ENCODE measurements at places on chromosomes 5 and 9.
A peak's percentile ranks its signal among the peaks of the same experiment; 100 is the strongest.

GRCh38 chr9:101594796-101595195 lies at the start of gene PPP3R2:
Gene PPP3R2, minus strand, starts transcription at chr9:101594969. Its CDS starts 48 bp downstream, at chr9:101594921.
- DNase-seq = no peak

DNA sequence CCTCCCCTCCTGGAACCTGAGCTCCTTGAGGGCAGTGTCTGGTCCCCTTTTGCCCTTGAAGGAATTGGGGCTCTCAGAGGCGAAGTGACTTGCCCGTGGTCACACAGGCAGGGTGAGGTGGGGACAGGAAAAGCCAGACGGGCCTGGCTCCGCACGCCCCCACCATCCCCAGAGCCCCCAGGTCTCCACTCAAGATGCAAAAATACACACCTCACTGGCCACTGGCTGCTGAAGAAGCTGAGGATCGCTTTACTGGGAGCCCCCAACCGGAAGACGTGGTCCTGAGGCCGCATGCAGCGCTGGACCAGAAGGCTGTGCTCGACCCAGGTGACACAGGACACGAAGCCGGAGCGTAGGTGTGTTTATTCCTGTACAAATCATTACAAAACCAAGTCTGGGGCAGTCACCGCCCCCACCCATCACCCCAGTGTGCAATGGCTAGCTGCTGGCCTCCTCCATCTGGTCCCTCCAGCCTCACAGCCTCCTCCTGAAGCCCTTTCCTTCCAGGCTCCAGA lies 7.6 kb upstream of the AK1 start:
- DNase-seq = no peak

DNA sequence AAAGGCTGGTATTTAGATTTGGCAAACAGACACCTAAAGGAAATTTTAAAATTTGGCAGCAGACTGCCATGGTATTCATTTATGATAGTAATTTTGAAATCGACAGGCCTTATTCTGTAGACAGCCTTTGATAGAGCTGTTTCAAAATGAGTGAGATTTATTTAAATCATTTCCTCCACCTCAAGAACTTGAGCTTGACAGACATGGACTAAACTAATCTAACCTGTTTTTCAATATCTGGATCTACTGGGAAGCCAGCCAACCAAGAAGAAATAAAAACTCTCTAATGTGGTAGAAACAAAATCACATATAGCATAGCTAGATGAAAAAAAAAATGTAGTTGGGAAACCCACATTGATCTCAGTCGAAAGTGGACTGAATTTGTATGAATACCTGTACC lies 56.9 kb upstream of the RASA1 start:
- no peak for DNase-seq

- no peak for DNase-seq
Measured at GRCh38 chr5:59637884-59638580, 255.5 kb downstream of the PDE4D start.

DNA sequence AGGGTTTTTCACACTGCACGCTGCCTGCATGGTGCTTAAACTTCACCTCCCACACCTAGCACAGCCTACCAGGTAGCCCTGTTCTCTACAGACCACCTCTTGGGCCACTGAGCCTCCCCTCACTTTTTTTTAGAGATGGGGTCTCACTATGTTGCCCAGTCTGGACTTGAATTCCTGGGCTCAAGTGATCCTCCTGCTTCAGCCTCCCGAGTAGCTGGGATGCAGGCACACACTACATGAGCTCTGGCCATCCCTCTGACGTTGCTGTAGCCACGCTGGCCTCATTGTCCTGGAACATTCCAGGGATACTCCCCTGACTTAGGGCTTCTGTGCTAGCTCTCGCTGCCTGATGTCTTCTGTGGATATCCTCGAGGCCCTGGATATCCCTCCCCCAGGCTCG lies 7.2 kb upstream of the CACFD1 start:
- DNase-seq = no peak

GRCh38 chr5:42894057-42894456 lies 82.4 kb upstream of the SELENOP start:
- DNase-seq = no peak

- DNase-seq = no peak
Measured at GRCh38 chr5:5040712-5041111, 99.4 kb upstream of the ADAMTS16 start.

DNA sequence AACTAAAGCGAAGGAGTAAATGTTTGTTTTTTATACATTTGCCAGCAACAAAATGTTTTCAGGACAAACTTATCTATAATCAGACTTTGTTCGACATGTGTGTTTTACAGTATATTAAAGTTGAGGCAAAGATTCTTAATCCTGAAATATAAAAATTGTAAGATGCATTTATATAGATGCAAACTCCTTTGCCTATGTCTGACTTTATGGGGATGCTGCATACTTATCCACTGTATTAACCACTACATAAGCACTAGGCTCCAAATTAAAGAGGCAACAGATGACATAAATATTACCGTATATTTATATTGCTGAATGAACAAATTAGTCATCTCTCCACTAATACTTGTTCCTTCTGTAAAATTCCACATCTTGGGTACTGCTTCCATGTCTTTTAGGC lies 882.7 kb upstream of the ARRDC3 start:
- DNase-seq = no peak

- no peak for DNase-seq
Measured at GRCh38 chr9:33165263-33166151, 1.6 kb downstream of the B4GALT1 start.

DNA sequence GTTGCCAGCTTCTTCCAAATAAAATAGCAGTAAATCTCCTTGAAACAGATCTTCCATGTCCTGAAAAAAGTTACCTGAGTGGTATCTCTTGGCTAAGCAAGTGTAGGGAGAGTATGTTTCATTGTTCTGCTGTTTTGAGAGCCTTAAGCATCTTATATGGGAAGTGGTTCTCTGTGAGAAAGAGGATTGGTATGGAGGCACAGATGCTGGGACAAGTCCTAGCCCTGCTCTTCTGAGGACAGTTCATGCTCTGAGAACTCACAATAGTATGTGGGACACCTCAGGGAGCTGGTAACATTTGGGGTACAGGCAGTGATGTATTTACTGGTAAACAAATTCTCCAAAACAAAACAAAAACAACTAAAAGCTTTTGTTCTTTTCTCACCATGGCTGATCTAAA lies 2.0 kb downstream of the PPP3R2 start:
- no peak for DNase-seq

DNA sequence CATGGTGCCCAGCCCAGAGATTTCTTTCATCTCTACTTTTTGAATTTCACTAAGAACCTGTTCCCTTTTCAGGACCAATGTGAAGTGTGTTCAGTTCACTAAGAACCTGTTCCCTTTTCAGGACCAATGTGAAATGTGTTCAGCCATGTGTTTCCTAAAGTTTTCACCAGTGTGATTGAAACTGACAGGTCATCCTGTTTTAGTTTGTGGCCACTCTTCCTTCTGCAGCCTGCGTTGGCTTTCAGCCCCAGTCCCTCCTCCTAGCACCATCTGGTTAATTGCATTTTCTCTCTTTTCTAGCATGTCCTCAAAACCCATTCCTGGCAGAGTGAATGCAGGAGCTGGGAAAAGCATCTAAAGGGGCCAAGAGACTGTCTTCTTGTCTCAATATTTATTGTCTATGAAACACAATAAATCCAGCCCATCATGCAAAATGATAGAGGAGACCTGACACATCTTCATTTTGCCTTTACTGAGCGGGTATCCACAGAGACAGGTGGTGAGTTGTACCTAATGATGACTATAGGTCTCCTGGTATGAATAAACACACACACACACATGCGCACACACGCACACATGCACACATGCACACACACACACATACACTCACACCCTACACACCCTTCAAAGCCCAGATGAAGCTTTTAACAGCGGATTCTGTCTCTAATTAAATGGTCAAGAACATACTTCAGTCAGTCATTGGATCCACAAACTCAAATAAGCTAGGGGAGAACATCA lies 6.1 kb upstream of the PANK3 start:
- no peak for DNase-seq

GRCh38 chr5:87099291-87099839 lies 168.3 kb upstream of the RASA1 start:
- DNase-seq = no peak

- DNase-seq = no peak
Measured at GRCh38 chr9:128161215-128161902, 1.3 kb downstream of the BBLN start.

- no peak for DNase-seq
Measured at GRCh38 chr5:65066387-65067146, 297.8 kb downstream of the CWC27 start.

DNA sequence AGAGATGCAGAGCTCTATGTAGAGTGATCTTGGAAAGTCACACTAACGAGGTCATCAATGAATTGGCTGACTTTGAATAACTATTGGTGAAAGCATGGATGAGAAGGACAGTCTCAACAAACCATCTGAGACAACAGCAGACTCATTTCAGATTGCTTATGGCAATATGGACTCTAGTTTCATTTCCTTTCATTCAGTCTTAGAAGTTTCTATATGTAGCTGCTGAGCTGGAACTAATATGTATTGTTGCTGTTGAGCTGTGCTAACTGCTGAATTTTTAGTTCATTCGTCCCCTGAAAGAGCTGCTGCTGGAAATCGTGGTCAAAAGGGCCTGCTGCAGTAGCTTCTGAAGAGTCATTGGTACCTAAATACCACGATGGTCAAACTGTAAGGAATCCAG lies 31.3 kb downstream of the TNFSF15 start:
- no peak for DNase-seq

GRCh38 chr9:117092582-117092981 lies 322.3 kb downstream of the ASTN2 start:
- DNase-seq = no peak

- peak; percentile 24 for DNase-seq
Measured at GRCh38 chr5:76742583-76742982, 26.7 kb downstream of the F2R start.

DNA sequence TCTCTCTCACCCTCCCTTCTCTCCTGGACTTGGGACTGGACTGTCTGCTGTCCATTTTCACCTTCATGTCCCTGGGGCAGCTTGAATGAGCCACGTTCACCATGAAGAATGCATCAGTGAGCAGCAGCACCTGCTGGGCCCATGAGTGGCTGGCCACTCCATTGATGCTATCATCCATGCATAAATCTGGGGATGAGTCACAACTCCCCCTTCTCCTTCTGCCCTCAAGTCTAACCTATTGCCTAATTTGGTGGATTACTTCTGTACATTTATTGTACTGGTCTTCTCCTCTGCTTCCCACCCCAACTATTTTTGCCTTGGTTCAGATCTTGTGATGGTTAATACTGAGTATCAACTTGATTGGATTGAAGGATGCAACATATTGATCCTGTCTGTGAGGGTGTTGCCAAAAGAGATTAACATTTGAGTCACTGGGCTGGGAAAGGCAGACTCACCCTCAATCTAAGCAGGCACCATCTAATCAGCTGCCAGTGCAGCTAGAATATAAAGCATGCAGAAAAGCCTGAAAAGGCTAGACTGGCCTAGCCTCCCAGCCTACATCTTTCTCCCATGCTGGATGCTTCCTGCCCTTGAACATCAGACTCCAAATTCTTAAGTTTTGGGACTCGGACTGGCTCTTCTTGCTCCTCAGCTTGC lies 46.7 kb downstream of the GDNF start:
- peak; percentile 53 for DNase-seq

- DNase-seq = no peak
Measured at GRCh38 chr9:137029058-137029936, 1.3 kb upstream of the ABCA2 start.

GRCh38 chr5:125913200-125913599 lies 510.0 kb upstream of the GRAMD2B start:
- no peak for DNase-seq

- DNase-seq = no peak
Measured at GRCh38 chr9:33364127-33364526, 38.2 kb downstream of the AQP7 start.

- DNase-seq = peak; percentile 18
Measured at GRCh38 chr9:122498883-122499288, 11.7 kb upstream of the OR1J2 start.

DNA sequence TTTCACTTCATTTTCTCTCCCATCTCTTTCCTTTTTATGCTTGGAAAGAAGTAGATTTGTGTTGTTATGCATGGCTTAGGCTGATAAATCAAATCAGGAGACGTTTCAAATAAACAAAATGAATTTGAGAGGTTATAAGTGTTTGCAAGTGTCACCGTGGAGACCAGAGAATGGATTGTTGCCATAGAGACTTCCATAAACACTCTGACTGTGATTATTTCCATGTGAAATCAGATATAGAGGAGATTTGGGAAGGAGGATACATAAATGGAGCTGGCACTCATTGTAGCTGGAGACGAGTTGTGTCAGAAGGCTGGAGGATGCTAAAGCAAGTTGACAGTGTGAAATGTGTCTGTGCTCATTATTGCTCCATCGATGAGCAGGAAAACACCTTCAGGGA lies 84.2 kb upstream of the PCSK1 start:
- DNase-seq = no peak

- DNase-seq = no peak
Measured at GRCh38 chr5:133202066-133202665, 150.4 kb downstream of the HSPA4 start.

DNA sequence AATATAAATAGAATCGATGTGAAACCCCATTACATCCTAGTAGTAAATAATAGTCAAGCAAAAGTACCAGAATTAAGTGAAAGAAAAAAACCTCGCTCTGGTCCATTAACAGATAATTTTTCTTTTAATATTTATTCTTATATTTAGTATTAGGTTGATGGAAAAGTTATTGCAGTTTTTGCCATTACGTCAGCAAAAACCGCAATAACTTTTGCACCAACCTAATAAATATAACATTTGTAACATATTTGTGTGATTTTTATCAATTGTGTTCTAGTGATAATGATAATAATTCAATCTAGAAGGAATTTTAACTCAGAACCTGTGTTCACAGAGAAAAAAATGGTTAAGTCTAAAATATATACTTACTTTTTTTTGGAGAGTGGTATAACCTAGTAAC lies 16.1 kb downstream of the RORB start:
- DNase-seq = no peak

DNA sequence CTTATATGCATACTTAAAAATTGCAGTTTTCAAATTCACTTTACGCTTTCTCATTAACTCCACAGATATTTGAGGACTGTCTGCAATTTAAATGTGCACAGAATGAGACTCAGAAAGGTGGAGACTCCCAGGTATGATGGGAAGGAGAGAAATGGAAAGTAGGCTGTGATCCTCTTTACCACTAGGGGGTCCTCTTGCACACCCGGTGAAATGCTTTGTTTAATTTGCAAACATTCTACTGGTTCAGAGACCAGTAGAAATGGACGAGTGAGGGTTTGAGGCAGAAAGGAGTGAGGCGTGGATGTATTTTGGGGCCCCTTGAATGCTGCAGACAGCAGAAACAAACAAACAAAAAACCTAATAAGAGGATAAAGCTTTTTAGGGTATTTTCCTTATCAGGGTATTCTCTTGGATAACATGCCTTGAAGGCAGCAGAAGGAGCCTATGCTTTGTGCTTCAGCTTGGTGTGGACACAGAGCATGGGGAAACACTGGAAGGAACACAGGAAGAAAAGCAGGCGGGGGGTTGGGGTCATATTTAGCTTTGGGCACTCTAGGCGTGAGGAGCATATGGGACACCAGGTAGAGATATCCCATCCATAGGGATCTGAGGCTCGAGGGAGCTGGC lies 410.1 kb downstream of the DMRT2 start:
- no peak for DNase-seq

- peak; percentile 43 for DNase-seq
Measured at GRCh38 chr5:138466900-138467710, 1.8 kb downstream of the EGR1 start.

All from AG04450 (cell line).